ENCODE measurements at places on chromosomes 5 and 9.

- DNase-seq, result no peak
Measured at GRCh38 chr5:131396630-131397273, 132.9 kb downstream of the CDC42SE2 start.

- DNase-seq, result no peak
Measured at GRCh38 chr5:5588386-5588785, 165.9 kb downstream of the ICE1 start.

- DNase-seq, result peak; percentile 2
Measured at GRCh38 chr5:179241764-179242370, 103.4 kb downstream of the ADAMTS2 start.

DNA sequence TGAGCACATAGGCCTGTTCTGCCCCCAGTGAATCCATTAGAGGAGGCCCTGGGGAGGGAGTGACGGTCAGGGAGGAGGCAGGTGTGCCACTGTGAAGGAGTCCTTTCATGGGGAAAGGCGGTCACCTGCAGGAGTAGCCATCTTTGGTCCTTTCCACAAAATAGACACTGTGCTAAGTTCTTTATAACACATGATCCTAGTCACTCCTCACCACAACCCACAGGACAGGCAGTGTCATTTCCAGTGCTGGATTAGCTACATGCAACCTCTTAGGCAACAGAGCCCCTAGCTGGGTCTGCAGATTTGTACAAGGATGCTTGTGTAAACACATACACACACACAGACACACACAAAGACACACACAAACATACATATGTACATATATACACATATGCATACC, 18.3 kb downstream of the DOCK2 start:
- no peak for DNase-seq

DNA sequence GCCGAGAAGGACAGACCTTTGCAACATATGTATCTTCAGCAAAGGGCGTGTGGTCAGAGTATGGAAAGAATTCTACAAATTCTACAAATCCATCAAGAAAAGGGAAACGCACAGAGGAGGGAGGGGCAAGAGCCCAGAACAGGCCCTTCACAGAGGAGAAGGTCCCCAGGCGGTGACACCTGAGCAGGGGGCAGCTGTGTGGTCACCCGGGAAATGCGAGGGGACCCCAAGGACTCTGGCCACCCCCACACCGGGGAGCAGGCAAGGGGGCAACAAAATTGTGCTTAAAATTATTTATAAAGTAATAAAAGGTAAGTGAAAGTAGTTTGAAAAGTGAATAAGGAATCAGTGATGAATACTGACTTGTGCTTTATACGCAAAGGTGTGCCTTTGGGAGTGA, 17.6 kb downstream of the NACC2 start:
- no peak for DNase-seq

- no peak for DNase-seq
Measured at GRCh38 chr5:79575996-79576395, 36.2 kb upstream of the TENT2 start.

DNA sequence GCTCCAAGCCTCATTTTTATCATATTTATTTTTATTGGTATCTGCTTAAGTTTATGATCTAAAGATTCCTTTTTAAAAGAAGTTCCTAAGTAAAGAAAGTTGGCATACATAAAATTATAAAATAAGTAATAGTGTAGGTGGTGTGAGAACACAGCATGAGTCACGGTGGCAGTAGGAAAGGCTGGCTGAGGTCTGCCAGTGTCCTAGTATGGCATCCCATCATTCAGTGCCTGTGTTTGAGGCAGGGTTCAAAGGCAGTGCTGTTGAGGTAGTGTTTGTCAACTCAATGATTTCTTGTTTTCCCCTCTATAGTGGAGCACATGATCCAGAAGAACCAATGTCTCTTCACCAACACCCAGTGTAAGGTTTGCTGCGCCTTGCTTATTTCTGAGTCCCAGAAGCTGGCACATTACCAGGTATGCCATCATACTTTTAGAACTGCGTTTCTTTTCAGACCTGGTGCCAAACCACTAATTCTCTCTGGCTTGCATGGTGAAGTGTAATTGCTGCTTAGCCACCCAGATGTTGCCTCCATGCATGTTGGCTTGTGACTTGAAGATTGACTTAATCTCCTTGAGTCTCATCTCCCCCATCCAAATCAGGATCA, 18.4 kb downstream of the ZNF346 start:
- no peak for DNase-seq

- no peak for DNase-seq
Measured at GRCh38 chr5:120139039-120139438, 325.1 kb upstream of the PRR16 start.

DNA sequence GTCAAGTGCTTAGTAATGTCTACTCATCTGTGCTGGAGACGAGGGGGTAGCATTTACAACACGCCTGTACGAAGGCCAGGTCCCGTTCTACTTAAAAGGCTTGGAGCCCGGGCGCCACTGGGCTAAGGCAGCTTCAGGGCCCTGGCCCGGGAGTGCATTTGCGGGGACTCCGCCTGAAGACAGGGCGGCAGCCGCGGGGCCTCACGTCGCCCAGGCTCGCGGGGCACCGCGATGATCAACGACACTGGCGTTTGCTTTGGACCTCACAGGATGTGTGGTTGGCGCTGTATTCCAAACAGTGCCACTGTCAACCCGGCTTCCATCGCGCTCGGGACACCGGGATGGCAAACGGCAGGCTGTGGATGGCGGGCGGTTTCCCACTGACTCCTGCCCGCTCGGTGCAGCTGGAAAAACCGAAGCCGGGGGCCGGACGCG, 1.1 kb upstream of the TENT4A start:
- peak; percentile 50 for DNase-seq

- DNase-seq, result no peak
Measured at GRCh38 chr5:136780518-136780917, 415.2 kb upstream of the TRPC7 start.

DNA sequence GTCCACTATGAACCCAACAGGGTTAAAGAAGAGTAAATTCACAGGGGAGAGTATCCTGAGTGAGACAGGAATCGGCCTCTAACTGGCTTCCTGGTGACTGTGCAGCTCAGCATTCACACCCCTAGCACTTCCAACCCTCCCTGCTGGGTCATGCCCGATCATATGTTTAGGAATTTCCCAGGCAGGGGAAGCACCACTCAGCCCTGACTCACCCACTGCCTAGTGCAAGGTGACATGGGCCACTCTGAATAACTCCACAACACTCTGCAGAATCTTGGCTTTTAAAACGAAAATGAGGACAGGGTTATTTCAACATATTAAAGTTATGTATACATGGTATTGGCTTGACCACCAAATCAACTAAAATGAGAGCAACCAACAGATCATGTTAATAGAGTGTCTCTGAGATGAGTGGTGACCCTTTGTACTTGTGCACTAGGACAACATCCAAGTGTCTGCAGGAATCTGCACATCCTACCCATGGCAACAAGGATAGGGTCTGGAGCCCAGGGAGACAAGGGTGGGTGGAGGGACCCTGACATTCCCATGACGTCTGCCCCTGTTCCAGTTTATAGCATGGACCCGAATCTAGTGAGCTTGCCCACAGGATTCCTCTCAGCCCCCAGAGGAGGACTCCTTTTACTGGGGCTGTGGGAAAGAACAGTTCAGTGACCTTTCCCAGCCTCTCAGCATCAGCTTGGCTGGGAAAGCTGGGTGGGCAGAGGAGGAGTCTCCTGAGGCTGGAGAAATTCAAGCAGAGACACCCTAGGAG, 485.8 kb downstream of the SEMA5A start:
- no peak for DNase-seq

- DNase-seq, result no peak
Measured at GRCh38 chr5:45132972-45133371, 324.2 kb downstream of the MRPS30 start.

- DNase-seq, result no peak
Measured at GRCh38 chr9:72454871-72455491, 66.4 kb upstream of the TMC1 start.

- DNase-seq, result no peak
Measured at GRCh38 chr5:137960141-137960540, 70.9 kb downstream of the PKD2L2 start.

DNA sequence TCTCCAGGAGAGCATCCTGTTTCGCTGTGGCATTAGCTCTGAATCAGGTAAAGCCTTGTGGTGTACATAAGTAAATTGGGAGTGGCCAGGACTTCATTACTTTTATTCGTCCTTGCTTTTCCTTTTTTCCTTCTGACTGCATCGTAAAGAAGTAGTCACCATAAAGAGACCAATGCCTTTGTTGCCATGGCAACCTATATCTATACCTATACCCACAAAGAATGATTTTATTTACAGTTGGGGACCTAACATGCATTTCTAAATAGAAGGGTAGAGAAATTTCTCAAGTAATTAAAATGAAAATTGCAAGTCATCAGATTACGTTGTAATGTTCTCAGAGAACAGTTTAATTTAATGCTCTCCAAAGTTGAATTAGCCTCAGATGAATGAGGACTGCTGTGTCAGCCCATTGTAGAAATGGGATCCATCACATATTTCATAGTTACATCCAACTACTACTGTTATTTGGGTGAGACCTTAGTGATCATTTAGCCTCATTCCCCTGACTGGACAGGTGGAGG, 18.6 kb downstream of the PTCD2 start:
- DNase-seq, result no peak

DNA sequence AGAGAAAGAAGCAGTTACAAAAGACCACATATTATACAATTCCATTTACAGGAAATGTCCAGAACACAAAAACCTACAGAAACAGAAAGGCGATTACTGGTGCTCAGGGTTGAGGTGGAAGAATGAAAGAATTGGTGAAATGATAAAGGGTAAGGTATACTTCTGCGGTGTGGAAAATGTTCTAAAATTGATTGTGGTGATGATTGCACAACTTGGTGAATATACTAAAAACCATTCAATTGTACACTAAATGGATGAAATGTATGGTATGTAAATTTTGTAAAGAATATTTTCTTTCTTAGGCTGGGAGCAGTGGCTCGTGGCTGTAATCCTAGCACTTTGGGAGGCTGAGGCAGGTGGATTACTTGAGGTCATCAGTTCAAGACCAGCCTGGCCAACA, 72.3 kb downstream of the UBAP2 start:
- DNase-seq, result no peak

DNA sequence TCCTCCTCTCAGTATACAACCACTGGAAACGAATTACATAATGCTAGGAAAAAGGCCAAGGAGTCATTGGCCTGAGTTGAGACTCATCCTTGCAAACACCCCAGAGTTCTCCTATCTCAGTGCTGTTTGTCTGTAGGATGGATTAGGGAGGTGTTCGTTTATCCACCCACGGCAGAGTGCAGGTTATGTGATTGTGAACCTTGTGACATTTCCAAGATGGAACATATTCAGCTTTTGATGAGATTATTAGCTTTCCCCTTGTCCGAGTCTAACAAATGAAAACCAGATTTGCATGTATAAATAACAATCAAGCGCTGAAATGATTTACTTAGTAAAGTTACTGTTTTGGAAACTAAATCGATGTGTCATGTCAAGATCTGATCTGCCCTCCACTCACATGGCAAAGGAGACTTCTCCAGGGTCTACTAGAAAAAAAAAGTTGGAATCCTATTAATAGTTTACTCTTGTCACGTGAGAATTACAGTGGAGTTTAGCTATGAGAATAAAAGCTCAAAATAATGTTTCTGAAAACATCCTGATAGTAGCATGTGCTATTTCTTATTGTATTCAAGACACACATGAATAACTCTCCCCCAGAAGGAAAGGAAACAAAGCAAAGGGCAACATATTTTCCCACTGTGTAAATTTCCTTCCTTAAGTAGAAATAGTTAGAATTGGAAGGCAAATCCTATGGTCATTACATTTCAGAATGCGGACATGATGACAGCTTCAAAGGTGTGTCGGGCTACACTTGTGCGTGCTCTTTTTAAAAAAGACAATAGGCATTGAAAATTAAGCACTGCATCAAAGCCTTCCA, 600.4 kb downstream of the EBF1 start:
- no peak for DNase-seq

DNA sequence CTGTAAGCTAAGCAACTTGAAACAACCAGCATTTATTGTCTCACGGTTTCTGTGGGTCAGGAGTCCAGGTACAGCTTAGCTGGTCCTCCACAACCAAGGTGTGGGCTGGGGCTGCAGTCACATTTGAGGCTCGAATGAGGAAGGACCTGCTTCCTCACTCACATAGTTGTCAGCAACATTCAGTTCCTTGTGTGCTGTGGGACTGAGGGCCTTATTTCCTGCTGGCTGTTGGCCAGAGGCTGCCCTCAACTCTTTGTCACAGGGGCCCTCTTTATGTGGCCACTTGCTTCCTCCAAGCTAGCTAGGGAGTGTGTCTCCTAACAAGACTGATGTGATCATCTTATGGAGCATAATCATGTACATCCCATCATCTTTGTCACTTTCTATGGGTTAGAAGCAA, 29.2 kb upstream of the SEMA4D start:
- DNase-seq, result no peak

- DNase-seq, result no peak
Measured at GRCh38 chr5:42760426-42760825, 3.8 kb downstream of the CCDC152 start.
